Activated naive CD8-positive, alpha-beta T cell treated with anti-CD3 and anti-CD28 coated beads, Interleukin-2, amount 50 U/mL, for 16 hours (primary cell): ENCODE measurements at places on chromosomes 16 and 17.

DNA sequence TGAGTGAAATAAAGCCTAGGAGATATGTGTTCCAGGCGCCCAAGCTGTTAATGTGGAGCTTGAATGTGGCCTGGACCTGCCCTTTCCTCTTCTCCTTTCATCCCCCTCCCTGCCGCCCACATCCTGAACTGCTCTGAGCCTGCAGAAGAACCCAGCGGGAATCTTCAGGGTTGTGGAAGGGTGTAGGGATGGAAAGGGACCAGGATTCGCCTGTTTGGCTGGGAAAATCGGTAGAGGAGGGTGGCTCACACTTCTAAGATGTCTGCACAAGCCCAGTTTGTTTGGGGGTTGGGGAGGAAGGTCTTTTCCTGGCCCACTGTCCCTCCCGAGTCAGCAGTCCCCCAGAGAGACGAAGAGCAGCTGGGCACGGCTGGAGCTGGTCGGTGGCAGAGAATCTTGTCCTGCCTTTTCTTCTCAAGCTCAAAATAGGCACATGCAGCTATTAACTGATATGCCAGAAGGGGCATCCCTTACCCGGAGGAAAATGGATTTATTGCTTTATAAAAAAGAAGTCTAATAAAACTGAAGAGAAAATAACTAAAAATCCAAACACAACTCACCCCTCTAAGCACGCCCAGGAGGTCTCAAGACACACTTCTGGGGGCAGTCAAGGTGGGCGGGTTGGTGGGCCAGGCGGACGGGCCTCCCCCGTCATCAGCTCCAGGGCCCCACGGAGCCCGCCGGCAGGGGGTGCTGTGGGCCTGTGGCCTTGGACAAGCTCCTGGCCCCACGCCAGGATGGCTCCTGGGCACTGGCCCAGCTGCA lies 11.5 kb upstream of the PITPNA start:
- peak; percentile 21 for DNase-seq

- DNase-seq = no peak
These were observed 145.7 kb upstream of the IRX3 start for GRCh38 chr16:54431997-54432896.

GRCh38 chr17:31126318-31126717 lies 31.5 kb downstream of the NF1 start:
- no peak for DNase-seq

DNA sequence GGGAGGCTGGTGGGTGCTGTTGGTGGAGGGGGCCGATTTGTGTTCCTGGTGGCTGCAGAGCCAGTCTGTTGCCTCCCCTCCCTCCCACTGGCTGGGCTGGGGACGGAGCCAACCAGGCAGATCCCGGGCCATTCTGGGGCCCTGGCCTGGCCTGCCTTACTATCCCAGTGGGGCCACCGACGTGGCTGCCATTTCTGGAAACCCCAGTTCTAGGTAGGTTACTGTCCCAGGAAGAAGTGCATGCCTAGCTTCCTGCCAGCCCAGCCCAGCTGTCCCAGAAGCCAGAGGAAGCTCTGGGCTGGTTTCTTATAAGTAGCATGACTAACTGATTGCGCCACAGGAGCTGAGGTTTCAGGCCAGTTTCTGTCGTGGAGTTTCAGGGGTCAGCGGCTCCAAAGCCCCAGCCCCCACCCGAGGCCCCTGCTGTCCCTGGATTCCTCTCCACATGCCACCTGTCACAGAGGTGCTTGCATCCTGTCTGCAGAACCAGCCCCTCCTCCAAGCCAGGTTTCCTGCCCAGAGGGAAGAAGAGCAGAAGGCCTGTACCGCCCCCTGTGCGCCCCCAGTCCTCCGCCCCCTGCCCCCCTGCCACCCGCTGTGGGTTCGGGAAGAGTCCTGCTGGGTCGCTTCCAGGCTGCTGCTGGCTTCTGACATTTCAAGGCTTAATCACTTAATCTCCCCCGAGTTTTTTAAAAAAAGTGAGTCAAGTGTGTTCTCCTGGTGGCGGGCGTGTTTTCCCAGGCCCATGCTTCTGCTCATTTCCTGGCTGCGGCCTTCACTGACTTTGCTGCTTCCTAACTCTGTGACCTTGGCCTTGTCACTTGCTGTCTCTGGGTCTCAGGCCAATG lies 13.2 kb downstream of the IL4R start:
- no peak for DNase-seq

GRCh38 chr16:67779256-67780014 lies 26.9 kb downstream of the RANBP10 start:
- DNase-seq = no peak

- no peak for DNase-seq
These were observed 18.7 kb upstream of the OR3A1 start for GRCh38 chr17:3316836-3317235.

- no peak for DNase-seq
These were observed 98.3 kb downstream of the PRKCA start for GRCh38 chr17:66400698-66401097.

DNA sequence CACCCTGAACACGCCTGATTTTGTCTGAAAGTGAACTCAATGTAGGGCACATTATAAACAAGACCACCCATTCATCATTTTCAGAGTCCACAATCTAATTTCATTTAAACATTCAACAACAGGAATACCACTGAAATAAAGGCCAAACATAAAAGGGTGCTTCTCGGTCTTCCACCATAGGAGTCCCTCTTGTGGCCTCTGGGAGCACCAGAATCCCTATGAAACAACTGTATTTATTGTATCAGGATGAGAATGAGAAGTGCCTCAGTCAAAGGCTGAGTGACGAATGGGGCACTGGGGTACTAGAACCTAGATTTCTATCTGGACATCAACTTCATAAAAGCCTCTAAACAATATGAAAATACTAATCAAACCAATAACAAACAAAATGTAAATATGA lies 40.4 kb downstream of the NXPH3 start:
- DNase-seq = no peak

DNA sequence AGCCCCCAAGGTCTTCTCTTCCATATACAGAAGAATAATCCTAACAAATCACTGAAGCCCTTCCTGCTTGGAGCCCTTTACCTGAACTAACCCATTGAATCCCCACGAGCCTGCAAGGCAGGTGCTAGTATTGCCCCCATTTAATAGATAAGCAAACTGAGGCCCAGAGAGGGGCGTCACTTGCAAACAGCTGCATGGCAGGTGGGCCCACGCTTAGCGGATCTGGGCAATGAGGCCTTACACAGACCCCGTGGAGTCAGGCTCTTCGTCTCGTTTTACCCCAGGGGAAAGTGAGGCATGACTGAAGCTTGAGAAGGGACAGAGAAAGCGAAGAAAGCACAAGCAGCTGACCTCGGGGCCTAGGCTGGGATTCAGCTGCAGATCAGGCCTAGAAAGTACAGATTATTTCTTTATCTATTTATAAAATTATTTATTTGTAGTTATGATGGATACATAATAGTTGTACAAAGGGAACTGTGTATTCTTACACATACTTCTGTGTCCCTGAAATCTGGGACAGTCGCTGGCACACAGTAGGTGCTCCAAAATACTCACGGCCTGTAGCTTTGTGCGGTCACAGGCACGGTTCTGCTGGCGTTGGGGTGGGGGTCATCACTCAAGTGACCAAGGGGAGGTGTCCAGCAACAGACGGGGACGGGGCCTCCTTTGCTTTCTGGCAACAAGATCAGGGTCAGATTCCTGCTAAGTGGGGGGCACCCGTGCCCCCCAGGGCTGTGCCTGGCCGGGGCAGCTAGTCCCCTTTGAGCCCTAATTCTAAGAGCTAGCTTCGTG lies 223.2 kb upstream of the GSE1 start:
- no peak for DNase-seq

GRCh38 chr17:78645421-78646295 lies 68.5 kb upstream of the DNAH17 start:
- DNase-seq = no peak
